ENCODE measurements at places on chromosomes 5 and 9. TPM values are rescaled to one million over a fixed set of nuclear protein-coding genes. Genes with fewer than 3 reads are reported as not detected.
A peak's percentile ranks its signal among the peaks of the same experiment; 100 is the strongest.

DNA sequence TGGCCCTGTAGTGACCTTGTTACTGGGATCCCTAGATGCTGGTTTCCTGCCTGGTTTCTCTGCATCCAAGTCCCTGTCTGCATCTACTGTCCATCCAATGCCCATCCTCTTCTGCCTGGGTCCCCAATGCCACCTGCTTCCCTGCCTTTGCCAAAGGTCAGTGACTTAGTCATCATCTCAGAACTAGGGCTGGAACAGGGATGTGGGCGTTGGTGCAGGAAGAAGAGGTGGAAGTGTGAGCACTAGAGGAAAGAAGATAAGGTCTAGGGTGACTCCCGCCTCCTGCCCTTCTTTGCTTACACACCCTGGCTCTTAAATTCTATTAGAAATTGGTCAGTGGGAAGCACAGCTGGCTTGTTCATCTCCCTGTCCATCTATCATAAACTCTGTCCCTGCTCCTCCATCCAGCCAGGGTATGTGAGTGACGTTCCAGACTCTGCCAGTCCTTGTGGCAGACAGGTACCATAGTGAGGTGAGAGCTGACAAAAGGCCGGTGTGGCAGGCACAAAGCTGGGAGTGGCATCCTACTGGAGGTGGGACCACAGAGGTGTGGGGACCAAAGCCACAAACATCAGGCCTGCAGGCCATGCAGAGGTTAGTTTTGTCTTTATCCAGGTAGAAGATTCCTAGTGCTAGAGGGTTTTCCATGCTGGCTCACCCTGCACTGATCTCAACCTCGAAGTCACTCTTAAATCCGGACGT lies 9.2 kb downstream of the PTPN3 start:
- no peak overlapping the region for H3K4me3 ChIP-seq
- H3K36me3 ChIP-seq = no peaks in the 10 kb centered on the region
- no peak overlapping the region for H3K27ac ChIP-seq
- no peaks in the 10 kb centered on the region for H3K27me3 ChIP-seq
- H3K4me1 ChIP-seq = peaks cover 8% of the 10 kb centered on the region
- no peak for DNase-seq

SLC6A19 gene
- not detected for polyA plus RNA-seq

GRCh38 chr9:137534256-137535119 lies 15.7 kb downstream of the PNPLA7 start:
- DNase-seq = peak; percentile 87
- no peaks in the 10 kb centered on the region for H3K36me3 ChIP-seq
- peaks cover 23% of the 10 kb centered on the region for H3K4me1 ChIP-seq
- no peaks in the 10 kb centered on the region for H3K27me3 ChIP-seq
- no peak overlapping the region for H3K27ac ChIP-seq

DNA sequence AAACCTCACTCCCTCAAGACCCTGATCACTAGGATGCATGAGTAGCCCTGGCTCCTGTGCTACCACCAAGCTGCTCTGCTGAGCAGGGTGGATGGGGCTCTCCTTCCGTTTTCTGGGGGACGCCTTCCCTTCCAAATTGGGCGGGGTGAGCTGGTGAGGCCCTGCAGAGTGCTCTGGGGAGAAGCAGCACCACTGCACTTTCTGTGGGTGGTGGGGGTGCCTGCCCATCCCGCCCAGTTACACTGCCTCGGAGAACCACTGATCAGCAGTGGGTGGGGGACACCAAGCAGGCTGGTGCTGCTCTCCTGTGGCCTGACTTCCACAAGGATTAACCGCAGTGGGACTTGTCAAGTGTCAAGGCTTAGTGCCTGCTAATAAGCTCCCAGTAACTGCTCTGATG lies 19.0 kb downstream of the GFPT2 start:
- peaks cover 19% of the 10 kb centered on the region for H3K27me3 ChIP-seq
- no peak for DNase-seq
- H3K36me3 ChIP-seq = peaks cover 31% of the 10 kb centered on the region
- H3K27ac ChIP-seq = no peak overlapping the region

- H3K4me3 ChIP-seq = no peak overlapping the region
- H3K27me3 ChIP-seq = no peaks in the 10 kb centered on the region
- no peaks in the 10 kb centered on the region for H3K36me3 ChIP-seq
- H3K27ac ChIP-seq = no peak overlapping the region
- DNase-seq = no peak
These were observed 63.4 kb upstream of the ADAMTS2 start for GRCh38 chr5:179408611-179409010.

DNA sequence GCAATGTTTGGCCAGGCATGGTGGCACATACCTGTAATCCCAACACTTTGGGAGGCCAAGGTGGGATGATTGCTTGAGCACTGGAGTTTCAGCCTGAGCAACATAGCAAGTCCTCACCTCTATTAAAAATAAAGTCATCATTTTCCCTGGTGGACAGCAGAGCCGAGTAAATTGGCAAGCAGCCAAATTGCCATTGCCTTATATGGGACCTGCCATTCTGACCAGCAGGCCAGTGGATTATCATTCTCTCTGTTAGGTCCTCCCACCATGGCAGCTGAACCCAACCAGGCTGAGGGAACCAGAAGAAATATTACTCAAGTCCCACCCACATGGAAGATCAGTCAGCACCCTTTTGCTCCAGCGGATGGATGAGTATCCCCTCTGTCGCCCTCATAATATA lies 1829.9 kb downstream of the EFNA5 start:
- H3K36me3 ChIP-seq = no peaks in the 10 kb centered on the region
- no peak for DNase-seq
- H3K27me3 ChIP-seq = no peaks in the 10 kb centered on the region

Measured in stomach (tissue), 19 donors.